ENCODE measurements at places on chromosomes 2 and 18.

GRCh38 chr2:37570773-37571586 is 100.5 kb downstream of the CDC42EP3 start:
- DNase-seq: no peak

GRCh38 chr2:15668611-15669305 is 77.1 kb downstream of the DDX1 start:
- DNase-seq: no peak

DNA sequence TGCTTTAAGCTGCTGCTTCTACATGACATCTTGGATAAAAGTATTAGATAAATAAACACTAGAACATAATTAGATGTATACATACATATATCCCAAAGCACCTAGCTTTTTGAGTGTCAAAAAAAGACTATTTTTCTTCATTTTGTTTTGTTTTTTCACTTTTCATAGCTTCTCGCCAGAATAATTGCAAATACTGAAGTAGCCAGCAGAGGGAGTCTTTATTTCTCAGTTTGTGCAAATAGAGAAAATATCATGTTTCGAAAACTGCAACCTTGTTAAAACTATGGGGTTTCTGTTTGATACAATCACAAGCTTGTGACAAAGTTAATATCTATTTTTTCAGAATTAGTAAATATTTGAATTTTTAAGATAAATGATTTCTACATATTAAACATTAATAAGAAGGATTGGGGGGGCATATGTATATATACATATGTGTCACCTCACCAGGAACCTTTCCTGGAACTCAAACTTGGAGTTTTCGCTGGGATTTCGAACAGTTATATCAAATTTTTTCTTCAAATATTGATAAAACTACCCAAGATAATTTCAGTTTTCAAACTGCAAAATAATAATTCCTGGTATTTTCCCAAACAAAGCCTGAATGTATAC is 61.0 kb downstream of the GRB14 start:
- peak; percentile 26 for DNase-seq

- no peak for DNase-seq
Measured at GRCh38 chr2:120348134-120348736, 2.3 kb downstream of the INHBB start.

DNA sequence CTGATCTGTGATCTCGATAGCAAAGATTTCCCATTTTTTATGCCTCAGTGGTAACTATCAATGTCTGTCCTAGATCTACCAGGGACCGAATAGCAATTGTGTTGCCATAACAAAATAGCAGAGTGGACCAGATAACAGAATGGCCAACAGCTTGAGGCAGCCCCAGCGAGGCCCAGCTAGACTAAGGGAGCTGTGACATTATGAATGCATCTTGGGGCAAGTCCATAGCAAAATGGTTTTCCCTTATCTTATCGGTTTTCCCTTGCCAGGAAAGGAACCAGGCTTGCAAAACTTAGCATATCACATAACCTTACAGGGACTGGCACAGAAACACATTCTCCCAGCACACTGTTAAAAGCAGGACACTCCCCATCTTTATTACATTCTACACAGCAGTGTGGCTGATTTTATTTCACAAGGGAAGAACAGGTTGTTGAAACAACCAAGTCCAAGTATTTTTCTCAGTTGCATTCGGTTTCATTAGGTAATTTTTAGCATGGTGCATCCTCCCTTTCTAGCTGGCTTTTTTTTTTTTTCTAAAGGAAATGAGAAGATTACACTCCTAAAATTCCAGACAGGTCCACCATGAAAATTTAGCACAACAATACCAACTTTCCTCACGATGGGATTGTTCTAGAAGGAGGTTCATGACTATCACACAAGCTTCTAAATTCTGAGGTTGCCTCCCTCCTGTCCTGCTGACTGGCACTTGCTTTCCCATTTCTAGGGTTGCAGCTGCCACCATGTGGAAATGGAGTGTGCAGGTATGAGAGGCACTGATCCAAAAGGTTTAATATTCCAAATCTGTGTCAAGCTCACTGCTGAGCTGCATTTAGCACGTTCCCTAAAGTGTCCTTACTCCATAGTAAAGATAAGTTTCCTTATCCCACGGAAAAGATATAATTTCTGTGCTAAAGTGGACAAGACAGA is 97.0 kb upstream of the SLC35G4 start:
- DNase-seq: no peak

GRCh38 chr2:34848132-34848531 is 1249.0 kb upstream of the FAM98A start:
- DNase-seq: no peak

- DNase-seq: no peak
Measured at GRCh38 chr2:209307161-209308001, 116.5 kb upstream of the MAP2 start.

DNA sequence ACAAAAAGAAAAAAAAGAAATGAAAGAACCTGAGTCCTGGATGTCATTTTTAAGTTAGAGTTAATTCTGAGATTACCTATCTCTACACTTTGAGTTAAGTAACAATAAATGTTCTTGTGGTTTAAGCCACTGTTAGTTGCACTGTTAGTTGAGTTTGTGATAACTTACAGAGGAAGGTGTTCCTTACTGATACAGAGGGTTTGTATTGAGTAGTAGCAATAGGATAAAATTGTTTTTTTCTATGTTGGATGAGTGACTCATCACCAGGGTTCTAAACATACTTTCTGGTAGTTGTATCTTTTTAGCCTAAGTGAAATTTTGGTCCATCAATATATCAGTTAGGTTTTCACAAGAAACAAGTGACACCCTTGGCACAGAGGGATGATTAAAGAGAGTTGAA is 4.0 kb upstream of the LCLAT1 start:
- DNase-seq: no peak

- no peak for DNase-seq
Measured at GRCh38 chr2:9214873-9215272, 8.3 kb downstream of the ASAP2 start.

DNA sequence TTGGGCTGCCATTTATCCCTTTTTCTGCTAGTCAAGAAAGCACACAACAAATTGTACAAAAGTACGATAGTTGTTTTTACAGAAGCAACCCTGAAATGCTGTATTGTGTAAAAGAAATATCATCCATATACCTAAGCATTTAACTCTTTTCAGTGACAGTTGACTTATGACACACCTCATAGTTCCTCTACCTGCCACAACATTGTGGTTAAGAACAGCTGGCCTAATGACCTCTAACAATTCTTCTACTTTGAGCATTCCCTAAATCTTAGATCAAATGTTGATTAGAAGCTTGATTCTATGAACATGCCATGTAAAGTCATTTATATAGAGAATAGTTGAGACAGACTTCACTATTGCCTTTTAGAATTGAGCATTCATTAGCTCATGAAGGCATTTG is 165.9 kb upstream of the SETBP1 start:
- DNase-seq: no peak

- DNase-seq: no peak
Measured at GRCh38 chr2:118242216-118242615, 153.9 kb downstream of the INSIG2 start.

DNA sequence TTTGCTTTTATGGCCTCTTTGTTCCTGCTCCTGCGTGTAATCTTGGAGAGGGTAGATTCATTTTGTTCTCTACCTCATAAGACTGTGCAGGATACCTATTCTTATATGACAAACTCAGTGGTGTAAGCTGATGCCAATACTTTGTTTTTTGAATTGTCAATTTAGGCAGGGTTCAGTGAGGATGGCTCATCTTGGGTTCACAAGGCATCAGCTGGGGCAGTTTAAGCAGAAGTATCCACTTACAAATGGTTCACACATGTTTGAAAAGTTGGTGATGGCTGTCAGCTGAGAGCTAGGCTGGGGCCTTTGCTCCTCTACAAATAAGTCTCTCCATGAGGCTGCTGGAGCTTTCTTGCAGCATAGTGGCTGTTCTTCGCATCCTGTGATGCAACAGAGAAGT is 920.6 kb upstream of the PIK3C3 start:
- DNase-seq: no peak

GRCh38 chr2:3603536-3604206 is 8.8 kb downstream of the COLEC11 start:
- no peak for DNase-seq
